ENCODE measurements at places on chromosomes 6 and 20.

- DNase-seq, result no peak
These were observed 5.7 kb upstream of the GFOD1 start for GRCh38 chr6:13493147-13493546.

GRCh38 chr20:3854462-3854871, 7.8 kb downstream of the MAVS start:
- DNase-seq, result no peak

GRCh38 chr6:54404791-54405190, 96.5 kb downstream of the TINAG start:
- no peak for DNase-seq

DNA sequence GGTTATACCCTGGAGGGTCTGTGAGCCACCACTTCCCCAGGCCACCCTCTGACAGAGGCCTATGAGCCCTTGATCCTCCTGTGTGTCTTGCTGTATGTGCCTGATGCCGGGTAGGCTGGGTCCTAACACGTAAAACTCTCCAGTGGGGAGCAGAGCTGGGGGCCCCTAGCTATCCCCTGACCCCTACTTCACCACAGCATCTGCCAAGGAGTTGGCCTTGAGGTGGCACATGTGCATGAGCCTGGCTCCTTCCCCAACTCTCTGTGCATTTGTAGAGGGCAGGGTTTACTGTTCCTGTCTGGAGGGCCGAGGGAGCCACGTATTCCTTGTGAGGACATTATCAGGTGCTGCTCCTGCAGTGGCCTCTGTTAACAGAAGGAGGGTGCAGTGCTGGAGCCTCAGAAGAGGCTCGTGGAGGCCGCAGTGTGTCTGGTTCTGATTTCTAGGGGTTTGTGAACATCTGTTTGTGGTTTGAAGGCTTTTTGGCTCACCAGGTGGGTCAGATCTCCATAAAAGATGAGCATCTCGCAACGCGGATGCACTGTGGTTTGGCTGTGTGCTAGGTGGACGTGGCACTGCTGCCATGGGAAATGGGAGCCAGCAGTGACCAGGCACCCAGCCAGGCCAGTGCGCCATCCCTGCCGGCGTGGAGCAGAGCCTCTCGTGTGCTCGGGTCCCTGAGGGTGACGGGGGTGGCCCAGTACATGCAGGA, 152.1 kb downstream of the DTNBP1 start:
- DNase-seq, result no peak

- DNase-seq, result no peak
These were observed 348.8 kb upstream of the SPTLC3 start for GRCh38 chr20:12659942-12660341.

GRCh38 chr20:35436177-35436573, 1.9 kb downstream of the GDF5 start:
- no peak for DNase-seq

DNA sequence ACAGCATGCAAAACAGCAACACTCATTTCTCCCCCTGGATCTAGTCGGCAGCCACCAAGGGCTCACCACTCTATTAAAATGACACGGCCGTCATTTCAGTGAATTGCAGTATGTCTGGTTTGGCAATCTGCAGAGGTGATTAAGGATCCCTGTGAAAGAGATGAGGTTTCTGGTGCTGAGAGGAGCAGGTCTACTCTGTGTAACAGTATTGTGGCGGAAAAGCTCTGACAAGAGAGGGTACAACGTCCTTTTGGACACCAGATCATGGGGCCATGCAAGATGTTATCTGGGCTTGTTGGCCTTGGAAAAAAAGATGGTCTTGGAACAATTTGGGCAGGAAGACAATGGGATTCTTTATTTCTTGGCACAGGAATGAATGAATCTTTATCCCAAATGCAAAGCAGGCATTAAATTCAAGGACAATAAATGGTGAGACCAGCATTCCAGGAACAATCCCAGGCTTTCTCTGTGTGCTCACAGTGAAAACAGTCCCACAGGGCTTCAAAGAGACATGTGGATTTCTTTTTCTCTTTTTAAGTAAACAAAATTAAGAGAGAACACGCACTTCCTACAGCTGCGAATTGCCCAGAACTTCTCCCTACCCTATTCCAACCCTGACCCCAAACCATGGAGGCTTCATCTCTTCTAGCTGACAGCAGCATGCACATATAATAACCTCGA, 33.7 kb upstream of the ADGRF1 start:
- DNase-seq, result no peak

DNA sequence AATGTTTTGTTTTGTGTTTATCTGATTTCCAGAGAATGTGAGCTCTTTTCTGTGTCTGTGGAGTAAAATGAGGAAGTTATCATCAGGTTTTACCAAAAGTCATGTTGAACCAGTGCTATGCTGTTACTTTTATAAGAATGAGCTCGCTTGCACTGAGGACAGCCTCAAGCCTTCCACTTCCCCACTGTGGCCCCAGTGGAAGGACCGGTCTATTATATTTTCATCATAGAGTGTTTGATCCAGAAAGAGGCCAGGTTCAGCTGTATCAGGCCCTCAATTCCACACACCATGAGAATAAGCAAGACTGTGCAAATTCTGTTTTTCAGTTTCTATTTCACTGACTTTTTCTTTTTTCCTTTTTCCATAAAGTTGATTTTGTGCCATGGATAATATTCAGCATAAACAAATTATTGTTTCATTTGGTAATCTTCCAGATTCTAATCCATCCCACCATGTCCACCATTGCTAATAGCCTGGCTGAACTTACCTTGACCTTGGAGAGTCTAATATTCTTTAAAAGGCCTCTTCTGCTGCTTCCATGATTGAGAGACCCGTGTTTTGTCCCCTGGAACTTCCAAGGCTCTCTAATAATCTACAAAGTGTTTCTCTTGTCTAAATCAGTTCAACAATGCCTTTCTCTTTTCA, 286.2 kb downstream of the THBS2 start:
- DNase-seq, result no peak

DNA sequence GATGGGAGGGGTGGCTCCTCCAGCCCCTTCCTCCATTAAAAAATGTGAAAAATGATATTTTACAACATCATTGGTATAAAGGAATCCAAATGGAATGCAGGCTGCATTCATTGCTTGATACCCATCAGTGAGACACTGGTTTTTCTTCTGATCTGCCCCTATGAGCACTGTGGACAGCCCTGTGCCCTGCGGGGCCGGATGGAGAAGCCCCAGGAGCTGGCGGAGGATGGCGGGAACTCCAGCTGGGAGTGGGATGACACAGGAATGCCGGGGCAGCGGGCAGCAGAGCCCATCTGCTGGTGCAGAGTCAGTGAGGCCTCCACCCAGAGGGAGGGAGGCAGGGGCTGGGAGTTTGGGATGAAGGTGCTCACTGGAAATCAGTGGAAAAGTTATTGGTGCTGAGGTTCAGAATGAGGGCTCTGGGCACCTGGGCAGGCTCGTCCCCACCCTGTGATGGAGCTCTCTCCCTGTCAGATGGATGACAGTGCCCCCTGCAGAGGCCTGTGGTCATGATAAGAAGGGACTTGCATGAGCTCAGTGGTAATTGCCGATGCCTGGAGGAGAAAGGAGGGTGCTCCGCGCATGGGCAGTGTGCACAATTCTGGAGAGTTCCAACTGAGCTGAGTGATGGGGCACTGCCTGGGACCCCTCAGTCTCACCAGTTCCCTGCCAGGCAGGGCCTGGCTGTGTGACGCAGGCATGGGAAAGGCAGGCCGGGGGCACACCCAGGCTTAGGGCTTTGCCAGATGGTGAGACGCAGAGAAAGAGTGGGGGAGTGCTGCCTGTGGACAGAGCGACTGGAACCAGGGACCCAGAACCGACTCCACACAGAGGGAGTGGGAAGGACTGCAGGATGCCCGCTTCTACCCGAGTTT, 23.2 kb downstream of the CTCFL start:
- DNase-seq, result no peak

GRCh38 chr20:40499391-40499790, 189.6 kb downstream of the MAFB start:
- DNase-seq, result no peak

DNA sequence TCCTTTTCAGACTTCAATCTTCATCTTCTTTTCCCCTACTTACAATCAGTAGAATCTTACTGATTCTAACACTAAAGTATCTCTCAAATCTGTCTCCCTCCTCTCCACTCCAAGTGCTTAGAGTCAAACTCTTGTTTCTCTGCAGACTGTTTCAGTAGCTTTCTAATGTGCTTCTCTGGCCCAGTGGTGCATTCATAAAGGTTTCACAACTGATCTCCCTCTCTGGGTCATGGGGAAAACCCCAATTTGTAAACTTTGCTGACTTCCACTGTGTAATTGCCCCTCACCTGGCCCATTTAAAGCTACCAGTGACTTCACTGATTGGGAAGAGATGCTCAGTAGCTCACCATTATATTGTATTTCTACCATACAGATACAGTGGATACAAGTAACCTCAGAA, 183.6 kb downstream of the FAXC start:
- DNase-seq, result no peak

DNA sequence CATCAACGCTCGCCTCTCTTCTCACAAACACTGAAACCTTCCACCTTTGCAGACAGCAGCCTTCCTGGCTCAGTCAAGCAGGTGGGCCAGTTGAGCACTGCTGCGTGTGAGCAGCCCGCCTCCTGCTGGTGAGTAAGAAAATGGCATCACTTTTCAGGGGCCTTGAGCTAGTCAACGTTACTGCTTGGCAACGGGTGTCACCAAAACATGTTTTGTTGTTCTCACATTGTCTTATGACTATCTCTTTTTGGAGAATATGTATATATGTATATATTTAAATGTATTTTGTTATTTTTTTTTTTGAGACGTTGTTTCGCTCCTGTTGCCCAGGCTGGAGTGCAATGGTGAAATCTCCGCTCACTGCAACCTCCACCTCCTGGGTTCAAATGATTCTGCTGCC, 97.0 kb upstream of the AGPAT4 start:
- peak; percentile 59 for DNase-seq

DNA sequence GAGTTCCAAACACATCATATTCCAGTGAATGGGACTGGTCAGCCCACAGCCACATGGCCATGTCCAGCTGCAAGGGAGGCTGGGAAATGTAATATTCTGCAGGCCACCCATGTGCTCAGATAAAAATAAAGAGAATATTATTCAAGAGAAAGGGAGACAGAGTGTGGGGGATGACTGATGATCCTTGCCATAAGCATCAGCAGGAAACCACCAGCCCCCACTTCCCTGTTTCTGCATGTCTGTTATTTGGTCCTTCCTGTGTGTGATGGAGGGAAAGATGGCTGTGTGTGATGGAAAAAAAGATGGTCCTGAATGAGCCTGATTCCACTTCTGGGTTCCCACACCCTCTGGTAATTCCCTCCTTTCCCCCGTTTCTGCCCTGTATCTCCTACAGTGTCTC, 13.1 kb upstream of the RSPO4 start:
- no peak for DNase-seq

DNA sequence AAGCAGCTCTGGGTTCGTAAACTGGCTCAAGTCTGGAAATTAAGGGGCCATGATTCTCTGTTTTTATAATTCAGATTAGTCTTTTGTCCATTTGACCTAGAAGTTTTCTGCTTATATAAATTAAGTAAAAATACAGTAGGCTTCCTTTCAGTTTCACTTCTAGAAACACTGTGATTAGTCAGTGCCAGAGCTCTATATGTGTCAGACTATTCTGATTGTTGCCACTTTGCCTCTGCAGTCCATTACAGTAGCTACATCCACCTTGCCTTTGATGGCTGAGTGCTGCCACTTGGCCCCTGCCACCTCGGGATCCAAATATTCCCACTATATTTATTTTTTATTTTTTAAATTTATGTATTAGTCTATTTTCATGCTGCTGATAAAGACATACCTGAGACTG, 7.9 kb downstream of the ZC2HC1B start:
- no peak for DNase-seq

GRCh38 chr6:4270001-4270400, 134.6 kb upstream of the ECI2 start:
- DNase-seq, result no peak

- DNase-seq, result no peak
These were observed 247.6 kb downstream of the PKHD1 start for GRCh38 chr6:51839726-51840374.

GRCh38 chr6:56022678-56023077, 147.3 kb upstream of the BMP5 start:
- no peak for DNase-seq

GRCh38 chr20:4108495-4109306, 93.3 kb upstream of the RNF24 start:
- DNase-seq, result peak; percentile 57
